Ovary (tissue), 10 donors: ENCODE measurements at places on chromosomes 4 and X.

DNA sequence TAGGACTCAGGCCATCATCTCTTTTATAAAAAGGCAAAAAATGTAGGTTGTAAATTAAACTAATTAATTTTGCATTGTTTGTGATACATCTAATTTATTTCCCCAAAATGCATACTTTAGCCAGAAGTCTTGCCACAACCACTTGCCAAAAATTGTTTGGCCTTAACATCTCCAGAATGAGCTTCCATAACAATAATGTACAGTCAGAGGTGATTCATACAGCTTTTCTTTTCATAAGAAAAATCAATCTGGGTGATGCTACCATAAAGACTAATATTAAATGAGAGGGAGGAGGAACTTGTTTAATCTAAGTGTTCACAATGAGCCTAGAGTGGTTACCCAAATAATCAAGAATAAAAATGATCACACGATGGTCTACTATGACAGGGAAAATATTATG, 59.3 kb downstream of the AMMECR1 start:
- no peak for DNase-seq

- DNase-seq, result no peak
Measured at GRCh38 chr4:37604461-37604860, 81.7 kb downstream of the RELL1 start.

DNA sequence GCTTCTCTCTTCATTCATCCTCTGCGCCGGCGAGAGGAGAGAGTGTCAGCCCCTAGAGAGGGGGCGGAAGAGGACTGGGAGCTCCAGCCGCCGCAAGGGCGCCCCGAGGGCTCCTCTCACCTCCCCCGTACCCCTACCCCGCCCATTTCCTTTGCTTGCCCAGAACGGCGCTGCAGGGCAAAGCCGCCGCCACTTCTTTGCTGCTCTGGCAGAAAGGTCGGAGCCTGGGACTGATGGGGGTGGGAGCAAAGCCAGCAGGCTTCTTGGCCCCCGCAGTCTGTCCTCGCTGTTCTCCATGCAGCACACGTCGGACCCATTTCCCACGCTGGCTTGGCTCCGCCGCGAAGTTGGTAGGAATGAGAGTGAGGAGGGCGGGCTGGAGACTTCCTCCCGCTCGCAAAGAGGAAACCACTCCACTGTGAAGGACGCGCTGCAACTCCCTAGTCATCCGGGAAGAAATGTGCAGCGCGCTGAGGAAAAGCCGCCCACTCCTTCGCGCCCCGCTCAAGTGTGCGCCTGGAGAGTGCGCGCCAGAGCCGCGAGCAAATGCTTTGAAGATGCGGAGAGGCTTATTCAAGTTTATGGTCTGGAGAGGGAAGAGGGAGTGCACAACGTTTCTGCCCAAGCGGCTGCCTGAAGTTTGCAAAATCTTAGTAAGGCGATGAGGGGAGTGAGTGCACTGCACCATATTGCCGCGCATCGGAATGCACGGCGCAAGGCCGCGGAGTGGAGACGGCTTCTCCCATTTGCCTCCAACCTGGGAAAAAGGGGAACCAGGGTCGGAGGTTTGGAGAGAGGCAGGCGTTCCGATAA, 2.8 kb upstream of the PCDH7 start:
- DNase-seq, result peak; percentile 46

DNA sequence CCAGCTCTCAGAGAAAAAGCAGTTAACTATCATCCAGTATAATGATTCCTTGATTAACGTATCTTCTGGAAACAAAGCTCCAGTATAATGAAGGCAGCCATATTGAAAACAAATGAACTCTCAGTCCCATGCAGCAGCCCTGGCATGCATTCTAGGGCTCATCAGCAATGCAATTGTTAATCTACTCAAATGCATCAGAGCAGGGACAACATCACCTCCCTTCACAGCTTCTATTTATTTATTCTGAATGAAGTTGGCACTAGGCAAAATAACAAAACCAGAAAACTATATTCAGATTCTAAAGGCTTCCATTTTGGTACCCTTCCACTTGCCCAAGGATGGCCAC, 11.4 kb downstream of the SH3D19 start:
- DNase-seq, result no peak

DNA sequence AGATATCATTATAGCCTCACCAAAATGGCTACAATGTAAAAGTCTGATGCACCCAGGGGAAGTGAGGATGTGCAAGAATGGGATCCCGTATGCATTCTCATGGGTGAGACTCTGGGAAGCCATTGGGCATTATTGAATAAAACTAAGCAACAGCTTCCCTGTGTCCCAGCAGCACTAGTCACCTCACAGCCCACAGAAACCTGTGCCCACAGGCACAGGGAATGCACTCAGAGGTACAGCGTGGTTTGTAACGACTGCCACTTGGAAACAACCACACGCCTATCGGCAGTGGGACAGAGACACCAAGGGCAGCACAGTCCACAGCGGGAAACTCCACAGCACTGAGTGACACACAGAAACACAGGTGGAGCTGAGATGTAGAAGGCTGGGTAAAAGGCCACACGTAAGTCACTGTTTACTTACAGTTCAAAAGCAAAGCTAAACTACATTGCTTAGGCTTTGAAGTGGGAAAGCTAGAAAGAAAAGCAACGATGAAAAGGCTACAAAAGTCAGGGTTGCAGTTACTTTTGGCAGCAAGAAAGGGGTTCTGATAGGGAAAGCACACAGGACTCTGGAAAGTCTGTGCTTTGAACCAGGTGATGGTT, 69.2 kb downstream of the HAUS3 start:
- no peak for DNase-seq

DNA sequence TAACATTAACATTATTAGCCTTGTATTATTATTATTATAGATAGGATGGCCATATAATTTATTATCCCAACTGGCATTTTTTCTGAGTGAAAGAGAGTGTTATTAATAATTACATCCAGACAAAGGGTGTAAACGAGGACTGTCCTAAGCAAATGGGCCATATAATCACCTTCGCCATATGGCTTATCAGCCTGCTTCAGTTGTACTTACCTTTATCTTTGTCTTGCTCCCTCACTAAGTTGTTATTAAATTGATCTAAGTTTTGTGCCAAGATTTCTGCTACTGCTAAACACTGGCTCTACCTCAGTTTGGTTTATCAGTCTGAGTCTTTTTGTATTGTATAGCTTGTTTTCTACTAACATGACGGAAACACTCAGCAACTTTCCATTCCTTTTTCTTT, 76.9 kb downstream of the STIM2 start:
- DNase-seq, result no peak

- no peak for DNase-seq
Measured at GRCh38 chr4:75484190-75484589, 30.0 kb downstream of the RCHY1 start.

DNA sequence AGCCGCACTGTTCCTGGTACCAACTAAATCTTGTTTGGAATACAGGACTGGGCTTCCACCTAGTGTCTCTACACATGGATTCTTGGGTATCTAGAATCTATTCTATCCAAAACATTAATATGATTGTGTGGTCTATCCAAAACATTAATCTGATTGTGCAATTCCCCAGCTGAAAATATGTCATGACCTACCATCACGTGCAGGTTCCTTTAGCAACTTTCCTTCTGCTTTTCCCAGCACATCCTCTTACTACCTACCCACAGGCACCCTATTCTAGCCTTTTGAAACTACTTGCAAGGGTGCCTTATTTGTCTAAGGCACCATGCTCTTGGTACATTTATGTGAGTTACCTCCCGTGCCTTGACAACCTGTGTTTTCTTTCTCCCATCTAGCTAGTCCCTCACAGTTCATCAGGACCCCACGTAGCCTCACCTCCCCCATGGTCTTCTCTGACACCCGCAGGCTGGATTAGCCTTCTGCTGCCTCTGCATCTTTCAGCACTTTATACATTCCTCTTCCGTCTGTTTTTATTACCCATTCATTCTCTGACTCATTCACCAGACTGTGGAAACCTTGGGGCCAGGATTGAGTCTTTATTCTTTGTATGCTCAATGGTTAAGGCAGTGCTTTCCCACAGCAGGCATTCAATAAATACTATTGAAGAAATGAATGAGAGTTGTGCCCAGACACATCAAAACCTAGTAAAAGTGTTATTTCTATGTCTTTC, 88.8 kb upstream of the FAM9B start:
- DNase-seq, result no peak

DNA sequence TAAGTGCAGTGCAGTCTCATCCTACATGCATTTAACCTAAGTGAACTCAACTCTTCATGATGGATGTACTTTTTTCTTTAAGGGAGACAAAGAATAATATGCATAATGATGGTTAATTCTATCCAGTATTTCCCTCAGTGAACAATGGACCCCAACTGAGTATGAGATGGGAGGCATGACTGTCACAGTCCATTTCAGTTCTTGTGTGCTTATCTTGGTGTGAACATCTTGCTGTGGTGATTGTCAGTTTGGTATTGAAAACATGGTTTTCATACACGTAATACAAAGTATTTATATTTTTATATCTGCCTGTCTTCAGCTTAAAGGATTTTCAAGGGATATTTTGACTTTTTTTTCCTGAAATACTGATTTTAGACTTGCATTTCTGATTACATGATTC, 72.0 kb upstream of the NDUFC1 start:
- no peak for DNase-seq

DNA sequence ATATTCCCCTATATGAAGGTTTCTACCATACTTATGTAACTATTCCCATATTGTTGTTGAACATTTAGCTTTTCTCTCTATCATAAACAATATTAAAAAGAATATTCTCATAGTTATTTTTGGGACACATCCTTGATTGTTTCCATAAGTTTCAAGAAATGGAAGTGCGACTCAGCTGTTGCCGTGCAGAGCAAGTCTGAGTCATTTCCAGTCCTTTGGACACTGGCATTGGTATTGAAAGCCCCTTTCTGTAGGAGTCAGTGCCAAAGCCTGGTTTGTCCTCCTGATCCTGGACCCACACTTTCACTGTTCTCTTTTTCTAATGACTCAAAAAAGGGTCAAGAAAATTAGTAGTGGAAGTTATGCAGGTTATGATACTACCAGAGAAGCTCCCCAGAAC, 108.3 kb upstream of the DIAPH2 start:
- DNase-seq, result no peak

DNA sequence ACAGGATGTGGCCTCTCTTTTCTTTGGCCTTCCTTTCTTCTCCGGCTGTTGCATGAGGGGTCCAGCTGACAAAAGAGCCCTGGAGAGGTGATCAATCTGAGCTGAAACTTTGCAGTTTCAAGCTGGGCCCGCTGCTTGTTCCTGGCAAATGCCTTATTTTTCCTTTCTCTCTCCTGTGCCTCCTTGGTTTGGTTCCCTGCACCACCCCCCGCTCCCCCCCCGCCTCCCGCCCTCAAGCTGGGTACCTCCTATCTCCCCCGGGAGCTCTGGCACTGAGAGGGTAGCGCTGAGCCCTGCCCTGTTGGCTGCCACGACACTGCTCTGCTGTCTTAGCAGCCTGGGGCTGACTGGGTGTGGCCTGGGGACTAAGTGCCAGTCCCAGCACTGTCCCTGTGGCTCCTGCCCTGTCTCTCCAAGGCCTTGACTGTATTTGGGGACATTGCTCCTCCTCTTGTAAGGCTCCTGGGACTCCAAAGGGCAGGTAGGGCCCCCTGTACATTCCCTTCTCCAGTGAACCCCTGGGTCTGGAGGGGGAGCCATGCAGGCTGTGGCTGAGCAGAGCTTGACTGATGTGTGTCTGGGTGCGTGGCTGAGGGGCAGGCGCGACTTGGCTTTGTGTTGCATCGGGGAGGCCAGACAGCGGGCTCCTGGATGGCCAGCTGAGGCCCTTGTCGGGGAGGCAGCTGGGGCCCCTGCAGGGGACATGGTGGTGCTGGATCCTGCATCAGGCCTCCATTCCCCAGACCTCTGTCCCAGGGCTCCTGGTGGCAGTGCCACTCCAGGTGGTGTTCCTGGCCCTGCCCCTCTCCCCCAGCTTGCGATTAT, 1.1 kb downstream of the PLXNA3 start:
- no peak for DNase-seq

GRCh38 chr4:183966371-183966770, 61.3 kb downstream of the STOX2 start:
- no peak for DNase-seq

GRCh38 chrX:80663331-80663730, 146.3 kb downstream of the BRWD3 start:
- DNase-seq, result no peak

DNA sequence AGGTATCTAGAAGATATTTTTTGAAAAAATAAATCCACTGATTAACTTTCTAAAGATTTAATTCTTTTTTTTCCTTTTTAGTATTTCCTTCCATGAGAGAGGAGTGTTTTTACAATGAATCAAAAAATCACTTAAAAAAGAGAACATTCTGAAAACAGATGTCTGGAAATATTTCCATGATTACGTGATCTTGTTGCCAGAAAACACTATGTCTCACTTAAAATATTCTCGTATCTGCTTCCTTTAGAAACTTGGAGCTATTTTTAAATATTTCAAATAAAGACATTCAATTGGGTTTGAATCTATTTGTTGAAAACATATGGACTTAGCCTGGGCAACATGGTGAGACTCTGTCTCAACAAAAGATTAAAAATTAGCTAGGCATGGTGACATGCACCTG, 232.8 kb upstream of the RASGEF1B start:
- no peak for DNase-seq

DNA sequence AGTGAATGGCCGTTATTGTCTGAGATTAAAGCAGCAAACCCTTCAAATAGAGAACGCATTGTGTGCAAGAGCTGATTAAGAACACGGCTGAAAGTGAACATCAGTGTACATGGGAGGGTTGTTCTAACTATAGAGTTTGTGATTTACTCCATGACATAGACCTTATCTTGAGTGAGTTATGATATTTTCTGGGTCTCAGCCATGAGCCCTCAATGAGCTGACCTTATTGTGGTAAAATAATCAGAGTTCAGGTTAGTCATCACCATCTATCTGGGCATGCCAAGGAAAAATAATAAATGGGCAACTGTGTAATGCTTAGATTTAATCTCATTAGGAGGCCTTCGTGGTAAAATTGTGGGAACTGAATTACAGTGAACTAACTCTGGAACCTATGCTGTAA, 33.2 kb upstream of the CLDN24 start:
- no peak for DNase-seq

DNA sequence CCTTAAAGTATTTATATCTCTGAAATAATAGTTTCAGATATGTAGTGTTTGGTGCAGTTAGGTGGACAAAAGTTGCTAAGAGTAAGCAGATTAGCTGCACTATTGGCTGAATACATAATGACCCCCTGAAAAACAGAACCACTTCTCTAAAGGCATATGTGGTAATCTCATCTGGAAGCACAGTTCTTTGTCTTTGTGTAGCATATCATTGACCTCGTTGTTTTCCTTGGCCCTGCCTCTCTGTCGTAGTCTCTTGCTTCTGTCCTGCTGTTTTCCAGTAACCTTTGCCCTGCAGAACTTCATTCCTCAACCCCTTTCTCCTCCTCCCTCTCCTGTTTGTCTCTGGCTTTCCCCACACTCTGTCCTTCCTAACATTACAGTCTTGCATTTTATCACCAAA, 41.4 kb downstream of the JADE3 start:
- DNase-seq, result no peak

DNA sequence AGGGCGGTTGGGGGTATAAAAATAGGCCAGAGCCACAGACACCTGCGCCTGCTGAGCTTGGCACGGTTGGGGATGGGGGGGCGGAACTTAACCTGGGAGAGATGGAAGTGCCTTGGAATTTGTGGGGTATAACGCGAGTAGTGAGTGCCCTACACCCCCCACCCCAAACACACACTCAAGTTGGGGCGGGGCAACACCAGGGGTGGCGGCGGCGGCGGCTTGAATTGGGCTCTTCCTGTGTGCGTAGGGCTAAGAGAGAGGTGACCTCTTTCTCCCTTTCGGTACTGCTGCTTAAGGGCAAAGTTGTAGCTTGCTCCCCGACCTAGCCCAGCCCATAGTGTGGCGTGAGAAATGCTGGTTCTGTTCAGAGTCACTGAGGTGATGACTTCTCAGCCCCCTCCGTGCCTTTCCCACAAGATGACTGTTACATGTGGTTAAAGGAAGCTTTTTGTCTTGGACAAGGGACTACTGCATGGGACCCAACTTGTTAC, 839 bp downstream of the STK26 start:
- DNase-seq, result peak; percentile 16
